ENCODE measurements at places on chromosomes 6 and 20.

GRCh38 chr6:12472601-12473038 lies 182.5 kb downstream of the EDN1 start:
- peak; percentile 51 for DNase-seq

- DNase-seq: no peak
Measured at GRCh38 chr20:33284284-33284683, 1.3 kb downstream of the BPIFB1 start.

- peak; percentile 51 for DNase-seq
Measured at GRCh38 chr6:73694711-73695411, 1.1 kb upstream of the CD109 start.

DNA sequence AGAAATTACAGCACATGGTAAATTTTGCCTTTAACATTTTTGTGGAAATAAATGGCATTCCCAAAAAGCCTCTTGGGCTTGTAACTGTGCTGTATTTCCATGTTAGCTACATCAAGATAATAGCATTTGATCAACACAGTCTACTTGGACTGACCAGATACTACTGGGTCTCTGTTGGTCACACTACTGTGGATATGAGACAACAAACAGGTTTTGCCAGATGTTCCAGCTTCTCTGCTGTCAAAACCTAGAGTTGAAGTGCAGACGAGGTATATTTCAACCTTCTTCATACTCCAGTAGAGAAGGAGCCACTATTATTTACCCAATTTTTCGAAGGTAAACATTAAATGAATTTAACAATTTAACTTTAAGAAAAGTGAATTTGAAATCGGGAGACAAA lies 284.7 kb upstream of the CITED2 start:
- DNase-seq: no peak

- DNase-seq: peak; percentile 31
Measured at GRCh38 chr20:53100476-53100911, 128.3 kb downstream of the TSHZ2 start.

- DNase-seq: no peak
Measured at GRCh38 chr6:27241443-27241842, 6.1 kb upstream of the PRSS16 start.

GRCh38 chr6:33630014-33630413 lies 8.9 kb downstream of the ITPR3 start:
- DNase-seq: no peak

- DNase-seq: no peak
Measured at GRCh38 chr6:99471638-99472037, 43.6 kb downstream of the USP45 start.

DNA sequence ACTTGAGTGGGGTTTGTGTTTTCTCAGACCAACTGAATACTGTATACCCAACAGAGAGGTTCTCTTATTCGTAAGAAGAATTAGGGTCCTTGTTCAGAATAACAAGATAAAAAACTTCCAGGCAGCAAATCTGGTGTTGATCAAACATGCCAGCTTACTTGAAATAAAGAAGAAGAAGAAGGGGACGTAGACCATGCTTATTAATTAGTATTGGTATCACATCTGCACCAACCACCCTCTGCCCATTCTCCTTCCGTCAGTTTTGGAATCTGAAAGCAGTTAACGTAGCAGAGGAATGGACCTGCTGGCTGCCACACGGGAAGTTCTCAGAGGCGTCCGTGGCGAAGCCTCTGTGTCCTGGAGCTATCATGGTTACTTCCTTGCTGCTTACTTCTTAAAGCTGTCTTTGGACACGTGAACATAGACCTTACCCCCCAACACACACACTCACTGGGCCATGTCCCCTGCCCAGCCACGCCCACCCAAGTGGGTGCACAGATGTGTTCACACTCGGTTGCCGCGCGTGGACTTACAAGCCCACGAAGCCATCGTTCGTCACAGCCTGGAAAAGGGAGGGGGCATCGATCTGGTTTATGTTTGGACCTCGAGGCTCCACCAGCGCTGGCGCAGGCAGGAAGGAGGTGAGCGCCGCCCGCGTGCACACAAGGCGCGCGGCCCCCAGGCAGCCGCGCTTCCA lies 4.1 kb upstream of the DLL1 start:
- DNase-seq: no peak

GRCh38 chr6:115514656-115515055 lies 546.0 kb downstream of the FRK start:
- peak; percentile 40 for DNase-seq

DNA sequence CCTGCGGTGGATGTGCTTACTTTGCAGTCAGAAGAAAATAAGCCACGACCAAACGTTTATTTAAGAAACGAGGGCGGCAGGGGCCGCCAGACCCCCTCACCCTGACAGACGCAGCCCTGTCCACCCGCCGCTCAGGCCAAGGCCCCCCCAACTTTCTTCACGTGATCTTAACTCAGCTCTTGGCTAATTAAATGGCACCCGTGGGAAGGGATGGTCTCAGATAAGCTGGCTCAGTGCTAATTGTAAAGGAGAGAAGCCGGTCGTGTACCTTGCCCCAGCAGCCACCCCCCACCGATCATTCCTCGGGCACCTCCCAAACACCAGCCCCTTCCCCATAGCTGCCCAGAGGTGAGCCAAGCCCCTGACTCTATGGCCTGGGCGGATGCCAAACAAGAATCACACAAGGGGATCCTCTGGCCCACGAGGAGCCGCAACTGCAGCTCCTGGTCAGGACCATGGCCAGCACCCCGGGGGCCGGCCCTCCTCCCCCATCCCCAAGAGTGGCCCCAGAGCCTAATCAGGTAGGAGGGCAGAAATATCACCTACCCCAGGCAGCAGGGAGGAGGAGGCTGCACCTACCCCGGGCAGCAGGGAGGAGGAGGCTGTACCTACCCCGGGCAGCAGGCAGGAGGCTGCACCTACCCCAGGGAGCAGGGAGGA lies 11.2 kb downstream of the KCNQ2 start:
- peak; percentile 59 for DNase-seq

DNA sequence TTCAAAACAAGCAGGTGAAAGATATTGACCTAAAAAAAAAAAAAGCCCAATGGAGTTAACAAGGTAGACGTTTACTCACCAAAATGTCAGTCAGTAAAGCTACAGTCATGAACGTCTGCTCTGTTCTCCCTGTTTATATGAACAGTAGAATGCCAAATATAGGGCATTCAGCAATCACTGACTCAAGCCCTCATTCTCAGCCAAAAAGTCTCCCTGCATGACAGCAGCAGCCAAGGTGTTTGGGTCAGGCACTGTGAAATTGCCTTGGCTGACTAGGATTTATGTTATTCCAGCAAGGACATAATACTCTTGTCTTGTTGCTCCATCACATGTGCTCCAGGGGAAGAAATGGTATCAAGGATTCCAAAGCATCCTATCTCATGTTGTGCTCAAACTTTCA lies 194.7 kb upstream of the RSPO3 start:
- DNase-seq: no peak

DNA sequence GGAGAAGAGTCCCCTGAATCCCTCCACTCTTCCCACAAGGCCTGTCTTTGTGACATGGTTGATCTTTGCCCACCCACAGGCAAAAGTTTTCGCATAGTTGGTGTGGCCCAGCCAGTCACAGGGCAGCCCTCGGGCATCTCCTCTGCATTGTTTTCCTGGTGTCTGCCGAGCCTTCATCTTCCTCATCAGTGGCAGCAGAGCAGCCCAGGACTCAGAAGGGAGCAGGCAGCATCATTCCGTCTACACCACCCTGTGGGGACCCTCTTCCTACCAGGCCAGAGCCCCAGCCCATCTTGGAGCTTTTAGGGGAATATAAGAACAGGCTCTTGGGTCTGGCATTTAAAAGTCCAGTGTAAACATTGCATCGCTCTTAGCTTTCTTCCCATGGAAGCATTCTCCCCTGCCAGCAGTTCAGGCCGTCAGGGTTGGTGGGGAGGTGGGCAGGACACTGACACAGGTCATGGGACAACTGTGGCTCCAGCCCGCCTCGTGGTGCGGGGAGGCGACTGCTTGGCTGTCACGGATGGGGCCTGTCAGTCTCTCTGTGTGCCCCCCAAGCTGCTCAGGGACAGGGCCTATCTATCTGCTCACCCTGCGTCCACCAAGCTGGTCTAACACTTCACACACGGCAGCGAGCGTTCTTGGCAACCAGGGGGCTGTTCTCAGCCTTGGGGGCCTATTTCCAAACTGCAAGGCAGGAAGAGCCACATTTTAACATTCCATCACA lies 38.3 kb downstream of the PDRG1 start:
- DNase-seq: no peak

- no peak for DNase-seq
Measured at GRCh38 chr6:133390168-133390567, 149.0 kb downstream of the EYA4 start.

DNA sequence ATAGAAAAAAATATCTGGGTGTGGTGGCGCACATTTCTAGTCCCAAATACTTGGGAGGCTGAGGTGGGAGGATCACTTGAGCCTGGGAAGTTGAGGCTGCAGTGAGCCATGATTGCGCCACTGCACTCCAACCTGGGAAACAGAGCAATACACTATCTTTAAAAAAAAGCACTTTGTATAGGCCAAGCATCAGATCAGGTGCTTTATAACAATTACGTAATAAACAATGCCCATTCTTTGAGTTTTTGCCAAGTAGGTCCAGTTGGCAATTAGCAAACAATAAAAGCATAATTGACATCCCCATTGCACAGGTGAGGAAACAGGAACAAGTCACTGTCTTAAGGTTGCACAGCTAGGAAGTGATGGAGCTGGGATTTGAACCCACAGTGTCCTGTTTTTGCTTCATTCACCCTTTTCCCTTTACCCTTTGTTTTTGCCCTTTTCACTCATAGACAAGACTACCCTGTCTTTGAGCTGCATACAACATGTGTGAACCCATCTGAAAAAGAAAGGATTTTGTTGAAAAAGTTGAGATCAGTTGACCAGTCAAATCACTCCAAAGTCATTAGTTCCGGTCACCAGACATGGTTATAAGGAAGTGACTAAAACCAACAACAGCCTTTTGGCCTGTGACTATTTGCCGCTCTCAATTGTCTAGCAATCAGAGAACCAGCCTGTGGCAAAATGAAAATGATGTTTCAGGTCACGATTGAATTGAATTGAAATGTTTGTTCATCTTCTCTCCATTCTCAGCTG lies 303.6 kb downstream of the TFAP2C start:
- no peak for DNase-seq

DNA sequence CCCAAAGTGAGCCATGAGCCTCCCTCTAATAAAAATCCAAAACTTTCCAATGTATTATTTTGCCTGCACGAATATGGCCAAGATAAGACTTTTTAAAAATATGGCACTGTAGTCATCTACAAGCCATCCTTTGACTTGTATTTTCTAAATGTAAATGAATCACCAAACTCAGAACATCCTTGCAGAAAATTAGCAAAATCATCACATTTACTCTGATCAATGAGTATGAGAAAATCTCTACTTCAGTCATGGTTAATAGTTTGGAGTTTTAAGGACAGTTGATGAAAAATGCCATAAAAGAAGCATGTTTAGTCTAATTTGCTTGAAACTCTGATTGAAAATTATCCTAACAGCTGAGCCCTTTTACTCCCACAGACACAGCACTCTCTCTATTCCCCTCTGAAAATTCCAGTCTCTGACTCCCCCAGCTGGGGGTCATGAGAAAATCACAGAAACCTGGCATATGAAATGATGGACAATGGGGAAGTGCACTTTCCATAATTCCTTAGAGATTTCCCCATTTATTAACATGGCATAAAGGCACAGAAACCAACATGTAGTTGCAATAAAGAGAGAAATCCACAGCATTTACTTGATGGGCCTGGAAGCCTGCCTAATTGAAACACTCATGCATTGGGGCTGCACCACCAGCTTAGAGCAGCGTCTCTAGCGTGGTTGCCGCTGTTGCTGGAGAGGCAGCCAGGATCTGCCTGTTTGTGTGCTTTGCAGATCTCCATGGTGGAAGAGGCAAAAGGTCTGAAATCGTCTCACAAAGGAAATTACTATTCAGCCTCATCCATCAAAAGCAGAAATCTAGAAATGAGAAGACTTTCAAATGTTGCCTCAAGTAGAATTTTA lies 214.0 kb downstream of the WDR27 start:
- DNase-seq: peak; percentile 25

- DNase-seq: no peak
Measured at GRCh38 chr6:37429352-37429750, 3.7 kb upstream of the CMTR1 start.

GRCh38 chr6:81465859-81466258 lies 286.6 kb downstream of the TENT5A start:
- DNase-seq: no peak

DNA sequence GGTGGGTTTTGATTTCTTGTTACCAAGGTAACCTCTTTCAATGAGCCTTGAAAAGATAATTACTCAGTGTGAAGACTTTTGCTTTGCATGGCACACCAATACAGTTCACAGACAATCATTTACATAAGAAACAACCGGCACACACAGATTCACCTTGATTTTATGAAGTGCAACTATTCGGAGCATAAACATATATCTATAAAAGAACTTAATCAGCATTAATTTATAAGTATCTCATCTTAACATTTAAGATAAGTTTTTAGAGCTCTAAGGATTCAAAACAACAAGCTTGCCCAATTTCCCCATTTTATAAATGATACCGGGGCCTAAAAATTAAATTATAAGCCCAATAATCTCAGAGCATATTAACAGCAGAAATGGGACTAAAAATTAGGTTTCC lies 85.9 kb upstream of the PCSK2 start:
- DNase-seq: no peak

DNA sequence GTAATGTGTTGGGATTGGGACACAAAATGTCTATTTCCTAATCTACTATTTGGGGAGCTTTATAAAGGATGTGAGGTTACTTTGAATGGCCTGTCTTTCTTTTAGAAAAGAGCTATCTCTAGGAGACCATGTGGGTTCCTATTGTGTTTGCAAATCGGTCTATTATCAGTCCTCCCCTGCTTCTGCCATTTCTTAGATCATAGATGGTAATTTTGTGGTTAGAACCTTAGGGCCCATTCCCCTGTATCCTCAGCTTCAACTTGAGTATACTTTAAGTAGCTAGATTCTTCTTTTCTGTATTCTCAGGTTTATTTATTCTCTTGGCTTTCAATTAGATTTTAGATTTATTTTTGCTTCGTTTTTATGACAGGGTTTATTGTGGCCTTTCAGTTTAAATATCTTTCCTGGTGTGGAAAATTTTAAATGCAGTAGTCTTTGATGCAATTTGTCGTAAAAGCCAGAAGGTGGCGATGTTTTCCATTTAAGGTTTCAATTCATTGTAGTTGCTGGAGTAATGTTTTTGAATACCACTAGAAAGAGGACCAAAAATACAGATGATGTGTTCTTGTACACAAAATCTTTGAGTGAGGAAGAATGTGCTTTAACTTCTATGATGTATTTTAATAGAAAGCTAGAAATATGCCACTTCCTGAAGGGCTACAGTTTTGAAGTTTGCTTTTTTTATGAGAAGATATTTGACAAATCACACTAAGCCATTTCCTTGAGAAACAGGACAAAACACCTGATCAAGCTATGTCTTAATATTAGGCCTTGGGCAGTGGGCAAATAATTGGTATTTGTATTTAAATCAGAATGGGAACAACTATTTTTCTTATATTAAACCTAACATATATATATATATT lies 20.3 kb downstream of the TBPL1 start:
- DNase-seq: peak; percentile 64

Data from GM03348 (cell line).